ENCODE measurements at places on chromosomes 2 and 18. TPM values are rescaled to one million over a fixed set of nuclear protein-coding genes. Genes with fewer than 3 reads are reported as not detected.

- no peak for ATAC-seq
Measured at GRCh38 chr2:179226203-179226960, 38.2 kb downstream of the SESTD1 start.

GRCh38 chr2:26530696-26531095 is 52.8 kb upstream of the OTOF start:
- ATAC-seq, result no peak

DNA sequence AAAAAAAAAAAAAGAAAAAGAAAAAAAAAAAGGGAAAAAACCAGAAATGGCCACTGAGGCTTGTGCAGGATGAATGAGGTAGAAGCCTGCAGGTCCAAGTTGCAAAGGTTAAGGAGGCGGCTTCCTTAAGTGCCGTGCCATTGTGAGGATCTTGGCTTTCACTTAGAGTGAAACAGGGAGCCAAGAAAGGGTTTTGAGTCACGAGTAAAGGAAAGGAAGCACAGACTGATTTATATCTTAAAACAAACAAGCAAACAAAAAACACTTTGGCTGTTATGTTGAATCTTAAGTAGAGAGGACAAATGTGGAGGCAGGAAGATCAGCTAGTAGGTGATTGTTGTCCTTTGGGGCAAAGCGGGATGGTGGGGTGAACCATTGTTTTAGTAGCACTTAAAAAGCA is 749.7 kb upstream of the SOX11 start:
- ATAC-seq, result no peak

GRCh38 chr2:83874712-83875430 is 584.2 kb downstream of the SUCLG1 start:
- ATAC-seq, result no peak

- no peak for ATAC-seq
Measured at GRCh38 chr2:204250692-204251091, 294.6 kb upstream of the PARD3B start.

- no peak for ATAC-seq
Measured at GRCh38 chr2:175151791-175152190, 16.2 kb downstream of the ATF2 start.

- no peak for ATAC-seq
Measured at GRCh38 chr2:105087273-105087672, 49.4 kb downstream of the MRPS9 start.

DNA sequence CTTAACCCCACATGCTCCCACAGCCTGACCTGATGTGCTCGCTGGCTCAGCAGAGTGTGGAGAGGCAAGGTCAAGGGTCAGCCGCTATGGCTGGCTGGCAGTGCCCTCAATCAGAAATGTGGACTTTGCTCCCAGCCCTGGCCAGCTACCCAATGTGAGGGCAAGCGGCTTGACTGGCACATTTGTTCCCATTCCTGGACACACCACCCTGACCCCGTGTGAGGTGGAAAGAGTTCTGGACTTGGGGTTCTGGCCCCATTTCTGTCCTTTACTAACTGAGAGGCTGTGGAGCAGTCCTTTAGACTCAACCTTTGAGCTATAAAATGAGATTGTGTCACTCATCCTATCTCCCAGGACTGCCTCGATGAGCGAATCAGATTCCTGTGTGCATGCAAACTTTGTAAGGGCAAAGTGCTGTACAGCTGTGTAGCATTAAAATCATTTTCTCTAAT is 9.1 kb downstream of the THNSL2 start:
- no peak for ATAC-seq

DNA sequence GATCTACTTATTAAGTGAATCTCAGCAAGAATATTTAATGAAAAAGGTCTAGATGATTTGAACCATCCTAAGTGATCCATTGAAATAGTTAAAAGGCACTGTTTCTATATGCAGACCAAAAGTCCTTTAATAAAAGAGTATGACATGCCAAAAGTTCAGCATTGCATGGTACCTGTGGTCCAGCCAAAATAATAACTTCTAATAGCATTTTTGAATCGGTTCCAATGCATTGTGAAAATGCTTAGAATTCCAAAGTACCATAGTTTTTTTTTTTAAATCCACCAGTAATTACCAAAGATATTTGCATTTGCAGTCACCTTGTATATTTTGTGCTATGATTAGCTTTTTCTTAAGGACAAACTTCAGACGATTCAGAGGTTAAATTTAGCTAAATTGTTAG is 79.9 kb downstream of the NYAP2 start:
- ATAC-seq, result no peak

DNA sequence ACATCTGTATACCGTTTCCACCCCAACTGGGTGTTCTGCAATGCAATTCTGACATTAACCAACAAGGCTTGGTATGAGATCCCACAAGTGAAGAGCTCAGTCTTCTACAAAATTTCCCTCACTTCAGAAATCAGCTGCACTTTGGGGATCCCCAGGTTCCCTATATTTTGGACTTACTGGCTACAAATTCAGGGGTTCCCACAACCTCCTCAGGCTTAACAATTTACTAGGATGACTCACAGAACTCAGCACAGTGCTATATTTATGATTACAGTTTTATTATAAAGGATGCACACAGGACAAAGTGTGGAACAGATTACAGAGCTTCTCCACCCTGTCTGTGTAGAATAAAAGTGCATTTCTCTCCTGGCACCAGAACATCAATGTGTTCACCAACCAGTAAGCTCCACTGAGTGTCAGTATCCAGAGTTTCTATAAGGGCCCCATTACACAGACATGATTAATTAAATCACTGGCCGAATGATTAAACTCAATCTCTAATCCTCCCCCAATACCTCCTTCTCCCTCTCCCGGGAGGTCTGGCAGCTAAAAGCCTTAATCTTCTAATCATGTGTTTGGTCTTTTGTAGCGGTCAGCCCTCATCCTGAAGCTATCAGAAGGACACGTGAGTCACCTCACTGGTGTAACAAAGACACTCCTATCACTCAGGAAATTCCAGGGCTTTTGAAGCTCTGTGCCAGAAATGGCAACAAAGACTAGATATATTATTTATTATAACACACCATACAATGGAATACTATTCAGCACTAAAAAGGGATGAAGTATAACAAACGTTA is 84.6 kb downstream of the SLC66A3 start:
- no peak for ATAC-seq

GRCh38 chr2:284896-285492 is 2.9 kb downstream of the ALKAL2 start:
- ATAC-seq, result no peak

DNA sequence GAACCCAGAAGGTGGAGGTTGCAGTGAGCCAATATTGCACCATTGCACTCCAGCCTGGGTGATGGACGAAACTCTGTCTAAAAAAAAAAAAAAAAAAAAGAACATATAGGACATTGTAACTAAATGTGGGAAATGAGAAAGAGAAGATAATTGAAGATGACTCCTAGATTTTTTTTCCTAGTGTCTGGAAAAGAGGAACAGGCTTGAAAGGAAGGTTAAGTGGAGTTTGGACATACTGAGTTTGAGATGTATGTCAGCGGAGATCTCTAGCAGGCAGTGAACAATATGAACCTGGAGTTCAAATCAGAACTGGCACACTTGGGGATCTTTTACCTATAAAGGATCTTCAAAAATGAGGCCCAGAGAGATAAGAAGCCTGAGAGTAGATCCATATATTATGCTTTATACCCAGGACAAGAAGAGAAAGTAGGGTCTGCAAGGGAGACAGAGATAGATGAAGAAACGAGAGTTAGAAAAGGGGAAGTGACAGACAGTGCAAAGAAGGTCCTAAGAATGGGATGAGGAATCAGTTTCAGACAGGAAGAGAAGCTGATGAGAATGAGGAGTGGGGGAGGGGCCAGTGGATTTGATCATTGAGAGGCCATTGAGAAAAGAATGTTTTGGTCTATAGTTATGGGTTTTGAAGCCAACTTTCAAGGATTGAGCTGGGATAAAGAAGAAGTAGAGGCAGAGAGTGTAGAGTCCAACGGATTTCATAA is 46.9 kb upstream of the CD28 start:
- ATAC-seq, result no peak

GRCh38 chr2:121860758-121861227 is 105.3 kb downstream of the TSN start:
- ATAC-seq, result no peak

DNA sequence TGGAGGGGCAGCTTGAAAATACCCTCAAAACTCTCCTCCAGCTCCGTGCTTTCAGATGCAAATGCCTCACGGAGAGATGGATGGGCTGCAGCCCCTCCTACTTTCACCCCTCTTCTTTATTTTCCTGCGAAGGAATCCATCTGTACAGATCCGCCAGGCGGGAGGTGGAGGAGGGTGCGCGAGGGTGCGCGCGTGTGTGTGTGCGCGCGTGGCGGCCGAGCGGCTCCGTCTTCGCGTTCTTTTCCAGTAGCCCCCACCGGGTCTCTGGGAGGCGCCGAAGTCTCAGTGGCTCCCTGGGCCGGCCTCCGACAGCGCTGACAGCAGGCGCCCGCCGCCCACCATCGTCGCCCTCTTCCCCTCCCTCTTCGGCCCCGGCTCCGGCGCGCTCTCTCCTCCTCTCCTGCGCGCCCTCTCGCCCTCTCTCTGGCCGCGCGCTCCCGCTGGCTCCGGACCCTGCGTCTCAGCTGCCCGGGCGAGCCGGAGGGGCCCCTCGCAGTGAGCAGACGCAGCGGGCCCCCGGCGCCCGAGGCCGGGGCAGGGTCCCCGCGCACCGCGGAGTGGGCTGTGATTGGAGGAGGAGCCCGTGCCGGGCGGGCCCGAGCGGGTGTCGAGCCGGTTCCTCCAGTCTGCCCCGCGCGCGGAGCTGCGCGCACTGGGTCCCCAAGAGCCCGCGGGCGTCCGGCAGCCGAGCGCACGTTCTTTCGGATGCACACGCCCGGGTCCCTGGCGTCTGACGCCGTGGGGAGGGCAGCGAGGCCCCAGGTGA is at the start of gene CDH7:
Gene CDH7 (plus strand): TSS at position 624 of the 766 bp plus-strand sequence. CDS start 11,831 bp downstream, outside the sequence.
- no peak for ATAC-seq

Gene TSGA10
- total RNA-seq, result 2.8 TPM

Gene SLC5A7
- not detected for total RNA-seq

Gene GCG
- total RNA-seq, result not detected

Gene ALK
- total RNA-seq, result 0.04 TPM

All from esophagus mucosa (tissue), 1 donor.